Stimulated activated CD8-positive, alpha-beta memory T cell treated with anti-CD3 and anti-CD28 coated beads, Interleukin-4, amount 100 ng/mL, for 1 hour (primary cell): ENCODE measurements at places on chromosomes 1 and 21.

- DNase-seq = no peak
Observed at GRCh38 chr1:224521904-224522734, 87.5 kb upstream of the WDR26 start.

DNA sequence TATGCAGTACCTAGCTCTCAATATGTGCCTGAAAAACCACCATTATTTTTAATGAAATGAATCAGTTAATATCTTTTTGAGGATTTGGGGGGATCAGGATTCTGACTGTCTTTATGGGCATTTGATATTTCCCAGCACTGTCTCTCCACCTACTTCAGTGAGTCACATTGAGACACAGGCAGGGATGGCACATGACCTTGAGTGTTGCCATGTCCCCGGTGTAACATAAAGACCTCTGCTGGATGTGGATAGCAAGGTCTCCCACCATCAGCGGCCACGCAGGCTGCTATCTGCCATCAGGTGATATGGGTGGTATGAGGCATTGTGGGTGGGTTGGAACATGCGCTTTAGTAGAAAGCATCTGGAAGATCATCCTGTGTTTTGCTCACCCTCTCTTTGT lies 103.2 kb downstream of the RGL1 start:
- DNase-seq = no peak

- DNase-seq = no peak
Observed at GRCh38 chr1:7752512-7753417, 18.3 kb upstream of the VAMP3 start.

GRCh38 chr1:52600533-52601179 lies 1.5 kb upstream of the GPX7 start:
- DNase-seq = no peak

DNA sequence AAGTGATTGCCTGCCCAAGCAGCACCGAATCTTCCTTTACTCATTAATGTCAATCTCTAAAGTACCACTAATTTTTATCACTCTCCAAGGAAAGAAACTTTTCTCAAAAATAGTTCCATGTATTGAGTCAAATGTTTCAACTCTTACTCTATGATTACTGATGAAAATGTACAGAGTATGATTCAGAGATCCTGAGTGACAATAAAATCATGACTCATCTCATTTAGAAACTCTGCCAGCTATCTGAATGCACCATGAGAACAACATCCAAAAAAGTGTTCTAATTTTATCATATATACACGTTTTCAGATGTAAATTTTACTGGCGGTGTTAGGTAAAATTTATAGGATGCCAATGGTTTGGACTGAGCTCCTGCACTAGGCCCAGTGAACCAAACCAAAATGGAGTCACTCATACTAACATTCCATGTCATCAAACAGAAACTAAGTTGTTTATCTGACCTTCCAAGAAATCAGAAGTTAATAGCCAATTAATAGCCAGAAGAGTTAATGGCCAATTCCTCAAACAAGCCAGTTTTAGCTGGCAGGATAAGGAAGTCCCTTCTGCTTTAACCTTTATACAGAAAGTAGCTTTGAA lies 22.6 kb downstream of the PLPPR5 start:
- no peak for DNase-seq

GRCh38 chr1:201537891-201538611 lies 876 bp upstream of the NAV1 start:
- DNase-seq = no peak

DNA sequence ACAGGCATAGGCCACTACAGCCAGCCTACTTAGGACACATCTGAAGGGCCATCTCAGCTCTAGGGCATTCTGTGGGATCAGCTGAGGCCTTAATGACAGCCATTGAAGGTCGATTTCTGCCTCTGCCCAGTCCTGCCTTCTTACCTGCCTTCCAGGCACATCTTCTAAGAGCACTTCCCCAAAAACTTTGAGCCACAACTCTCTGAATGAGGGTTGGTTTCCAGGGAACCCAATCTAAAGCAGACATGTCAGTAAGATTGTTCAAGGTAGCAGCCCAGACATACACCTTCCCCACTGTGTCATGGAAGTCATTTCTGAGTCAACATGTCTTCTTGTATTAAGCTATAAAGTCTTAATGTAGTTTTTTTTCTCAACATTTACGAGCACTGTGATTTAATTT lies 18.2 kb upstream of the SSBP3 start:
- DNase-seq = no peak

GRCh38 chr21:38170283-38170682 lies 86.5 kb upstream of the KCNJ15 start:
- DNase-seq = no peak

GRCh38 chr21:32140151-32140550 lies 138.7 kb downstream of the MIS18A start:
- DNase-seq = no peak

DNA sequence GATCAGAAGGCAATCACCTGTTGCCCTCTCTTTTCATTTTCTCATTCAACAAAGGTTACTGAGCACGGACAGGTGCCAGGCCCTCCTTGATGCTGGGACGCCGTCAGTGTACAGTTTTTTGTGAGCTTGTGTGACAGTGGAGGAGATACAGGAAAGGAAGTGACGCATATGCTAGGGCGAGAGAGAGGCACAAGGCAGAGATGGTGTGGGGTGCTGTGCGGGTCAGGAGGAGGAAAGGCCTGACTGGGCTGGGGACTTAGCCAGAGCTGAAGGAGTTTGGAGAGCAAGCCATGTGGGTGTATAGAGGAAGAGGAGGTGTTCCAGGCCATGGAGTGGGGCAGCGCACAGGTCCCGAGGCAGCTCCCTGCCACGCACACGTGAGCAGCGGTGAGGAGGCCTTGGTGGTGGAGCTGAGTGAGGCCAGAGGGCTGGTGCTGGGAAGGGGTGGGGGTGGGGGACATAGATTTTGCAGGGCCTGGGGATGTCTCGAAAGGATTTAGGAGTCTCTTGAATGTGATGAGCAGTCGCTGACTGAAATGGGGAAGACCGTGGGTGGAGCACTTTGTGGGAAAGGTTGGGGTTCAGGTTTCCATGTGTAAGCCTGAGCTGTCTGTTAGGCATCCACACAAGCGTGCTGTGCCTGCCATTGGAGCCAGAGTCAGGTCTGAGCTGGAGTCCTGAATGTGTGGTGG lies 46.0 kb downstream of the TRAPPC10 start:
- DNase-seq = no peak

GRCh38 chr1:203968761-203969160 lies 104.2 kb upstream of the SOX13 start:
- no peak for DNase-seq

GRCh38 chr1:230085178-230085515 lies 18.1 kb downstream of the GALNT2 start:
- DNase-seq = no peak

DNA sequence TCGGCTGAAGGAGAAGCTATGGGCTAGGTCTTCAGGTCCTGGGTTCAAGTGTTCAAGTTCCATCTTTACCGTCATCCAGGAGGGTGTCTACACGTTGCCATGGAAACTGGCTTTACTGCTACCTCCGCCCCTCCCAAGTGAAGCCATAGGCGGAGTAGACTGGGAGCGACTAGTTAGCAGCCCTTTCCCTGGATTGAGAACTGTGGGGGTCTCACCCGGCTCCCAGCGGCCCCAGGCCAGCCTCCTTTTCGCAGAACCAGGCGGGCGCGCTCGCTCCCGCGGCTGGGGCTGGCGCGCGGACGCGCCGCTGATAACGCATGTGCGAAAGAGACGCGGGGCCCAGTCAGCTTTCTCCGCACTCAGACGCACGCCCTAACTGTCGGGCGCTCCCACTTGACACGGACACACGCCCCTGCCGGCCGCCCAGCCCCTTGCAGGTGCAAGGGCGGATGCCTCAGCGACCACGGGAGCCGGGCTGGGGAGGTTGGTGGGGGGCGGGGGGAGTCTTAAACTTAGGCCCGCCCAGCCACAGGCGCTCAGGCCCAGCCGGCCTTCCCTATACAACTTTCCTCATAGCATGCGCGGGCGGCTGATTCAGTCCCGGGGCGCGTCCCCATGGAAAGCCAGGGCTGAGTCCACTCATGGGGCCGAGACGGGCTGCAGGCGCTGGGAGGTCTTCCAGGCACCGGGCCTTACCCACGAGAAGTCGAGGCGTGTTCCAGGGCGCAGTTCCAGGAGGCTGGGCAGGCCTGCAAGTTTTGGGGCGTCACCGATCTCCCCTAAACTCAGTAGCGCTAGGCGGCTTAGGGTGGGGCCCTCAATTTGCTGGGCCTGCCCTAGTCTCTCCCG lies 7.4 kb downstream of the EFNA4 start:
- no peak for DNase-seq
